ENCODE measurements at places on chromosomes 6 and 20. TPM values are rescaled to one million over a fixed set of nuclear protein-coding genes. Genes with fewer than 3 reads are reported as not detected.

Gene LHFPL5
- total RNA-seq: not detected

Gene NOX3
- not detected for total RNA-seq

Gene POU3F2
- total RNA-seq: not detected

Gene BCLAF1
- 434 TPM for total RNA-seq

Gene PI3
- not detected for total RNA-seq

Gene LSM14B
- total RNA-seq: 61.5 TPM

Gene STMND1
- not detected for total RNA-seq

Gene NHSL1
- 0.38 TPM for total RNA-seq

Gene DYNLT2
- 2.5 TPM for total RNA-seq

GRCh38 chr6:13422681-13423221 lies 64.6 kb downstream of the GFOD1 start:
- no peaks in the 10 kb centered on the region for H3K36me3 ChIP-seq
- peaks cover 13% of the 10 kb centered on the region for H3K4me1 ChIP-seq
- H3K27me3 ChIP-seq: no peaks in the 10 kb centered on the region
- H3K27ac ChIP-seq: no peak overlapping the region

GRCh38 chr6:133504761-133505160 lies 263.6 kb downstream of the EYA4 start:
- no peak overlapping the region for H3K27ac ChIP-seq
- no peak for DNase-seq
- H3K4me1 ChIP-seq: no peaks in the 10 kb centered on the region
- no peaks in the 10 kb centered on the region for H3K36me3 ChIP-seq
- no peaks in the 10 kb centered on the region for H3K27me3 ChIP-seq

- H3K4me1 ChIP-seq: no peaks in the 10 kb centered on the region
- H3K27me3 ChIP-seq: no peaks in the 10 kb centered on the region
- H3K27ac ChIP-seq: no peak overlapping the region
- no peak overlapping the region for H3K4me3 ChIP-seq
These were observed 46.4 kb upstream of the SPDEF start for GRCh38 chr6:34602318-34603111.

- no peak overlapping the region for H3K27ac ChIP-seq
- no peaks in the 10 kb centered on the region for H3K27me3 ChIP-seq
- no peak for DNase-seq
- no peak overlapping the region for H3K4me3 ChIP-seq
These were observed 701.8 kb upstream of the FLRT3 start for GRCh38 chr20:15039088-15039752.

DNA sequence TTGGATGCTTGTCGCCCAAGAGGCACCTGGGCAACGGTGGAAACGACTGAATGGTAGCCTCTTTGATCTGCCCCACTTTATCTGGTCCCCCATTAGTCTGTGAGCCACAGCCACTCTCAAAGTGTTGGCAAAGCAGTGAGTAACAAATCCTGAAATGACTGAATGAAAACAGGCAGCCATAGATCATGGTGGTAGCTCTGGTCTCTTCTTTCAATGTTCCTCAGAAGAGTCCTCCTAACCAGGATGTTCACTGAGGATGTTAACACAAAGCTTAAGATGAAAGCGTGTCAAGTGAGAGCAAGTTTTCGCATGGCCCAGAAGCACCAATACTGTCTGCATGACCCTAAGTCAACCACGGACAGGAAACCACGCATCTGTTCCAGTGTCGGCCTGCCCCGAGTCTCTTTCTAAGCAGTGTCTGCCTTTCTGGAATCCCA lies 107.3 kb downstream of the IRF4 start:
- peaks cover 38% of the 10 kb centered on the region for H3K4me1 ChIP-seq
- no peak overlapping the region for H3K4me3 ChIP-seq
- H3K27ac ChIP-seq: peak overlapping the region; percentile 40
- H3K27me3 ChIP-seq: no peaks in the 10 kb centered on the region
- H3K36me3 ChIP-seq: no peaks in the 10 kb centered on the region

- no peaks in the 10 kb centered on the region for H3K4me1 ChIP-seq
- no peaks in the 10 kb centered on the region for H3K27me3 ChIP-seq
- DNase-seq: no peak
- H3K4me3 ChIP-seq: no peak overlapping the region
These were observed 7.0 kb downstream of the TRIB3 start for GRCh38 chr20:387520-387919.

DNA sequence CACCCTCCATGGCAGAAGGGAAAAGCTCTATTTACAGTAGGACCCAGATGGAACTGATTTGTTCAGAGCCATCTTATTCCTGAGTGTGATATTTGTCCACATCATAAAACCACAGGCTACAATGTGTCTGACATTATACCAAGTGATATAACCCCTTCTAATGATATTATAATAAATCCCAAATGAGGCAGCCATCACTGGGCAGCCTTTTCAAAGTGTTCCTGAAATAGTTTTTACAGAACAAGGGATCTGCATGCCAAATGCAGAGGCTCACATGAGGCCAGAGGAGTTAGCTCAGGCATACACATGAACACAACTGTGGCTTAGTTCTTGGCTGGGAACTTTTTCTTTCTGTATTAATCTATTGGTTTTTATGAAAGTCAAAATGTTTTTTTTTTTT lies 207.7 kb downstream of the MAFB start:
- H3K4me1 ChIP-seq: no peaks in the 10 kb centered on the region
- H3K4me3 ChIP-seq: no peak overlapping the region
- no peak for DNase-seq
- H3K27me3 ChIP-seq: no peaks in the 10 kb centered on the region
- H3K27ac ChIP-seq: no peak overlapping the region

GRCh38 chr6:22845467-22845866 lies 276.1 kb downstream of the HDGFL1 start:
- H3K4me3 ChIP-seq: no peak overlapping the region
- no peaks in the 10 kb centered on the region for H3K36me3 ChIP-seq
- no peak overlapping the region for H3K27ac ChIP-seq
- DNase-seq: no peak
- no peaks in the 10 kb centered on the region for H3K27me3 ChIP-seq

DNA sequence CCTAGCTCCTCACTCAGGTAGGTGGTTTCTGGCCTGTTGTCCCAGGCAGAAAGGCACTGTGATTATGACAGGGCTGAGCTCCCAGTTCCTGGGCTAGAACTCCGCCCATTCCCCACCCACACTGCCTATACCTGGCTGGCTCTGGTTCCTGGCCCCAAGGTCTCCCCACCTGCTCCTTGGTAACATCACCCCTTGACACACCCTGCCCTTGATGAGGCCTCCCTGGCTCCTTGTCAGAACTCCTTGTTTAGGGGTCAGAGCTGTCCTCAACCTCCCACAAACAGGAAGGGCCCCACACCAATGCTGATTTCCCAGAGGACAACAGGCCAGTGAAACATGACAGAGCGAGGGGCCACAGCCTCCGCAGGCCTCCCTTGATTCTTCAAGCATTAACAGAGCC lies 15.5 kb upstream of the MYMX start:
- no peak overlapping the region for H3K4me3 ChIP-seq
- no peaks in the 10 kb centered on the region for H3K4me1 ChIP-seq
- no peaks in the 10 kb centered on the region for H3K36me3 ChIP-seq
- H3K27ac ChIP-seq: no peak overlapping the region
- no peak for DNase-seq

DNA sequence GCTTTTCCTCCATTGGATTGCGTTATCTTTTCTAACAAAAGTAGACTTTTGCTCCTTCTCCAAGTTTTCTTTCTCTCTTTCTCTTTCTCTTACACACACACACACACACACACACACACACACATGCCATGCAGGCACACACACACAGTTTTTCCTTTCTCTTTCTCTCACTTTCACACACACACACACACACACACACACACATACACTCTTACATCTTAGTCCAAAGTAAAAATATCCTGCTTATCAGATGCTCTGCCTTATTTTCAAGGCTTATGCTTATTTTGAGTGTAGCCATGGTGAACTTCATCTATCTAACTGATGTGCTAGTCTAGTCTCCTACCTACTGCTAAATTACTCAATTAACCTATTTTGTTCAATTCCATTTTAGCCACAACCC lies 34.4 kb upstream of the RAB23 start:
- no peak overlapping the region for H3K4me3 ChIP-seq
- no peak overlapping the region for H3K27ac ChIP-seq
- no peaks in the 10 kb centered on the region for H3K4me1 ChIP-seq
- DNase-seq: no peak
- H3K36me3 ChIP-seq: no peaks in the 10 kb centered on the region
- no peaks in the 10 kb centered on the region for H3K27me3 ChIP-seq

DNA sequence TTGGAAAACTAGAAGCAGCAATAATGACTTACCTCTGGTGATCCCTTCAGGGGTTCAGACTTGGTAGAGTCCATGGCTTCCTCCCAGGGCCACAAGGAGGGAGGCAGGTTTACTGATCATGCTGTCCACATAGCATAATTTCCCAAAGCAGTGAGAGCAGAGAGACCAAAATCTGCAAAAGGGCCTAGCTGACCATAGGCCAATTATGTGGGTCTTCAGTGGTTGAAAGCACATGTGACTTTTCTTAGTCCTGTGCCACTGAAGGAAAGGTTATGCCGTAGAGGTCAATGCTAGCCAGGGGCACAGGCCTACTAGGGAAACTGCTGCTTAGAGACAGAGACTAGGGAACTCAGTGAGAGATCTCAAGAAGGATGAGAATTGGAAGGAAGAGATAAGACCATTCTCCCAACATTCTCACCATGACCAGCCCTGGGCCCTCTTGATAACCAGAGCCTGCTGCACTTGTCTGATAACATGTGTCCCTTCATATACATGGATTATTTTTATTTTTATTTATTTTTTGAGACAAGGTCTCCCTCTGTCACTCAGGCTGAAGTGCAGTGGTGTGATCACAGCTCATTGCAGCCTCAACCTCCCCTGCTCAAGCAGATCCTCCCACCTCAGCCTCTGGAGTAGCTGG lies 2.0 kb upstream of the GTPBP2 start:
- H3K27me3 ChIP-seq: no peaks in the 10 kb centered on the region
- peaks cover 17% of the 10 kb centered on the region for H3K4me1 ChIP-seq
- no peak overlapping the region for H3K27ac ChIP-seq
- H3K36me3 ChIP-seq: no peaks in the 10 kb centered on the region
- DNase-seq: no peak
- H3K4me3 ChIP-seq: no peak overlapping the region

- no peaks in the 10 kb centered on the region for H3K27me3 ChIP-seq
- H3K4me1 ChIP-seq: peaks cover 8% of the 10 kb centered on the region
- DNase-seq: no peak
- H3K36me3 ChIP-seq: no peaks in the 10 kb centered on the region
These were observed 65.6 kb upstream of the RREB1 start for GRCh38 chr6:7042056-7042653.

GRCh38 chr6:77688649-77689048 lies 35.8 kb downstream of the MEI4 start:
- no peaks in the 10 kb centered on the region for H3K4me1 ChIP-seq
- no peaks in the 10 kb centered on the region for H3K27me3 ChIP-seq
- H3K36me3 ChIP-seq: no peaks in the 10 kb centered on the region
- no peak for DNase-seq
- H3K27ac ChIP-seq: no peak overlapping the region

DNA sequence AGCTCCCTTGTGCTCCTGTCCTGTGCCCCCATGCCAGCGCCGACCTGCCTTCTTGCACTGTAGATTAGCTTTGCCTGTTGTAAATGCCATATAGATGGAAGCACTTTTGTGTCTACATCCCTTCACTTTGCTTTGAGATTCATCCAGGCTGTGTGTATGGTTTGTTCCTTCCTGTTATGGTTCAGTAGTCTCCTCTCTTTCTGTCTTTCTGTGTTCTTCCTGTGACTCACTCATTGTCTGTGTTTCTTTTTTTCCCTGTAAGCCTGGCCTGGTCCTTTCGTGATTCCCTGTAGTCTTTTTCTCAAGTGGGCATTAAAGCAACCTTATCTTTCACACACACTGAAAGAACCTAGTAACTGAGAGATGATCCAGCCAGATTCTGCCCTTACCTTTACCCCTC lies 66.6 kb downstream of the JARID2 start:
- DNase-seq: no peak
- no peaks in the 10 kb centered on the region for H3K36me3 ChIP-seq
- H3K27ac ChIP-seq: no peak overlapping the region

DNA sequence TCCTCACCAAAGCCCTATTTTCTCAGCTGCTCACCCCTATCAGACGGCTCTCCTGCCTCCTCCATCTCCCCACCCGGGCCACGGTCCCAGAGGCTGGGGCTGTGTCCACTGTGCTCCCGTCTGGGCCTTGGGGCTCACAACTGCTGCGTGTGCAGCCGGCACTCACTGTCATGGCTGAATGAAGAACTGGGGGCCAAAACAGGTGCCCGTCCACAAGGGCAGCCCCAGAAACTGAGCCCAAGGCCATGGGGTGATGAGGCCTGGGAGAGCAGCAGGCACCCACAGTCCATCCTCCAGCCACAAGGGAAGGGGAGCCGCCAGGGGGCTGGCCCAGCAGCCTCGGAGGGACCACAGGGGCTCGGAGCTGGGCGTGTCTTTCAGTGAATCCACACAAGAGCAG lies 159.5 kb downstream of the DLL1 start:
- no peaks in the 10 kb centered on the region for H3K36me3 ChIP-seq
- DNase-seq: no peak
- no peaks in the 10 kb centered on the region for H3K4me1 ChIP-seq
- H3K4me3 ChIP-seq: no peak overlapping the region
- H3K27me3 ChIP-seq: no peaks in the 10 kb centered on the region

- H3K27me3 ChIP-seq: no peaks in the 10 kb centered on the region
- no peak for DNase-seq
- no peak overlapping the region for H3K27ac ChIP-seq
- no peaks in the 10 kb centered on the region for H3K36me3 ChIP-seq
- no peaks in the 10 kb centered on the region for H3K4me1 ChIP-seq
These were observed 124.7 kb downstream of the SAMD5 start for GRCh38 chr6:147633191-147633590.

- H3K36me3 ChIP-seq: no peaks in the 10 kb centered on the region
- DNase-seq: no peak
- peak overlapping the region; percentile 86 for H3K27ac ChIP-seq
- no peak overlapping the region for H3K4me3 ChIP-seq
- H3K27me3 ChIP-seq: no peaks in the 10 kb centered on the region
These were observed 1.9 kb upstream of the PAQR8 start for GRCh38 chr6:52360028-52360427.

DNA sequence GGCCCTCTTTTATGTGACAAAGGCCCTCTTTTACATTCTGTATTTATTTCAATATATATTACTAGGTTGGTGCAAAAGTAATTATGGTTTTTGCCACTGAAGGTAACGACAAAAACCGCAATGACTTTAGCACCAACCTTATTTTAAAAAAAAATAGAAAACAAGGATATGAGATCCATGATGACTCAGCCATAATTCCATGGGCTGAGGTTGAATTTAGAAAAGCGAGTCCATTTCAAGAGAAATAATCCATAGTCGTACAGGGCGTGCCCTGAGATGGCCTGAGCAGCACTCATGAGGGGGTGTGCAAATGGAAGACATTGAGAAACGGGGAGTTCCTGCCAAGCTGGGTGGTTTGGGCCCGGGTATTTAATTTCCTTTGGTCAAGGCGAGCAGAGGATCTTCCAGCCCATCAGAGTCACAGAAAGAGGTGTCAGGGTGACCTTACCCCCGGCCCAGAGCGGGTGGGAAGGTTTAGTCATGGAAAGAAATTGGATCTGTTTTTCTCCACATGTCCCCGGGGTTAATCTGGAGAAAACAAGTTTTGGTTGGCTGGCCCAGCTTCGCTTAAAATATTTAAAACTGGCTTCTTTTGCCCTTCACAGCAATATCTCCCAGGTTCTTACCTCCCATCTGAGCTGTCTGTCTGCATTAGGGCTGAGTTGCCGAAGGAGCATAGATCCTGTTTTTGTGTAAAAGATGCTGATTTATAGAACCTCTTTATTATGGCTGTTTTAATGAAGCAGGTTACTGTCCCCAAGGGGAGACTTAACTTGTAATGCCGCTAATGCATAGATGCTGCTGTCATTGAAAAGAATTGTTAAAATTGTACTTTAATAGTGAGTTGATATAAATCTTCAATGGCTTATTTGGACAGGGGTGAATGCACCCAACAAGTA lies 255.6 kb downstream of the PREX1 start:
- DNase-seq: no peak
- no peaks in the 10 kb centered on the region for H3K27me3 ChIP-seq
- H3K36me3 ChIP-seq: no peaks in the 10 kb centered on the region
- H3K27ac ChIP-seq: no peak overlapping the region
- H3K4me3 ChIP-seq: no peak overlapping the region
